Activated CD4-positive, alpha-beta T cell treated with anti-CD3 and anti-CD28 coated beads for 1 hour (primary cell): ENCODE measurements at places on chromosomes 16 and 17.

DNA sequence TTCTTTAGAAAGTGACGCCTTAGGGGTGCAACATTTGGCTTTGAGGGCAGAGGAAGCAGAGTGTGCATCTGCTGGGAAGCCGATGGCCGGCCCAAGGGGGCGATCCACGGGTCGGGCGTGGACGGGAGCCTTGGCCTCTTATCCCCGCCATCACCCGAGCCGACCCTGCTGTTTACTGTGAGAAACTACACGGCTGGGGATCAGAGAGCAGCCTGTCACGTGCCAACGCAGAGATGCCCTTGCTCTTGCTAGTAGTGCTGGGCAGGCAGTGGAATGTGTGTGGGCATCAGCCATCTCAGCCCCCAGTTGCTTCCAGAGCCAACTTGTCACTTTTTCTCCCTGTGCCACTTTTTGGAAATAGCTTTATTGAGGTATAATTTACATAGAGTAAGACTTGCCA, 26.7 kb upstream of the ITGB4 start:
- DNase-seq = no peak

- DNase-seq = no peak
Observed at GRCh38 chr17:45263477-45263860, 1.6 kb upstream of the SPATA32 start.

DNA sequence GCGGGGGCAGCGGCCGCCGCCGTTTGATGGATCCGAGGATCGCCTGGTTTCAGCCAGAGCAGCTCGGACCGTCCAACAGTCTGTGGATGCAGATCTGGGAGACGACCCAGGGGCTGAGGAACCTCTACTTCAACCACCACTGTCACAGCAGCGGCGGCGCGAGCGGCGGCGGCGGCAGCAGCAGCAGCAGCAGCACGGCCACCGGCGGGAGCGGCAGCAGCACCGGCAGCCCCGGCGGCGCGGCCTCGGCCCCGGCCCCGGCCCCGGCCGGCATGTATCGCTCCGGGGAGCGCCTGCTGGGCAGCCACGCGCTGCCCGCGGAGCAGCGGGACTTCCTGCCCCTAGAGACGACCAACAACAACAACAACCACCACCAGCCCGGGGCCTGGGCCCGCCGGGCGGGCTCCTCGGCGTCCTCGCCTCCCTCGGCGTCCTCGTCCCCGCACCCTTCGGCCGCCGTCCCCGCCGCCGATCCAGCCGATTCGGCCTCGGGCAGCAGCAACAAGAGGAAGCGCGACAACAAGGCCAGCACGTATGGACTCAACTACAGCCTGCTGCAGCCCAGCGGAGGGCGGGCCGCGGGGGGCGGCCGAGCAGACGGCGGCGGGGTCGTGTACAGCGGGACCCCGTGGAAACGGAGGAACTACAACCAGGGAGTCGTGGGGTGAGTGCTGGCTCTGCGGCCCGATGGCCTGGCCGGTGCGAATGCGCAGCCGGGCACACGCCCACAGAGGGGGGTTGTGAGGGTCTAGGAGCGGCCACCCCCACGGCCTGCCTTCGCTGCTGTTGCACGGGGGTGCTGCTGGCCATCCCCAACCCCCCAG, 702 bp downstream of the TENT4B start:
- no peak for DNase-seq

DNA sequence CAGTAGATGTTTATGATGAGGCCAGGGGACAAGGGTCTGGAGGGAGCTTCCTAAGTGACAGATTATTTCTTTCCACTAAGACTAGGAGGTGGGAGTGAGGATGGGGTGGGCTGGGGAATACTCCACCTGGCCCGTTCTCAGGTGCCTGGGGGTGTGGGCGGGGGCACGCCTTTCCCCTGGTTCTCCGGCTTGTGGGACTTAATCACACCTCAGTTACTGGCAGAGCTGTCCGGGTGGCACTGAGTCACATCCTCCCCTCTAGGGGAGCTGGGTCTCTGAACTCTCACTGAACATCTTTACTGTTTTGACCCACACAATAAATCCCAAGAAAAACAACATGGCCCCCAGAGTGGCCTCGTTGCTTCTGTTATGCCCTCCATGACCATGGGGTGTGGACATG, 332.8 kb downstream of the MAF start:
- no peak for DNase-seq

GRCh38 chr16:3115003-3115402, 2.6 kb downstream of the ZNF205 start:
- DNase-seq = no peak

GRCh38 chr17:17793378-17794214, 43.2 kb downstream of the SREBF1 start:
- no peak for DNase-seq

DNA sequence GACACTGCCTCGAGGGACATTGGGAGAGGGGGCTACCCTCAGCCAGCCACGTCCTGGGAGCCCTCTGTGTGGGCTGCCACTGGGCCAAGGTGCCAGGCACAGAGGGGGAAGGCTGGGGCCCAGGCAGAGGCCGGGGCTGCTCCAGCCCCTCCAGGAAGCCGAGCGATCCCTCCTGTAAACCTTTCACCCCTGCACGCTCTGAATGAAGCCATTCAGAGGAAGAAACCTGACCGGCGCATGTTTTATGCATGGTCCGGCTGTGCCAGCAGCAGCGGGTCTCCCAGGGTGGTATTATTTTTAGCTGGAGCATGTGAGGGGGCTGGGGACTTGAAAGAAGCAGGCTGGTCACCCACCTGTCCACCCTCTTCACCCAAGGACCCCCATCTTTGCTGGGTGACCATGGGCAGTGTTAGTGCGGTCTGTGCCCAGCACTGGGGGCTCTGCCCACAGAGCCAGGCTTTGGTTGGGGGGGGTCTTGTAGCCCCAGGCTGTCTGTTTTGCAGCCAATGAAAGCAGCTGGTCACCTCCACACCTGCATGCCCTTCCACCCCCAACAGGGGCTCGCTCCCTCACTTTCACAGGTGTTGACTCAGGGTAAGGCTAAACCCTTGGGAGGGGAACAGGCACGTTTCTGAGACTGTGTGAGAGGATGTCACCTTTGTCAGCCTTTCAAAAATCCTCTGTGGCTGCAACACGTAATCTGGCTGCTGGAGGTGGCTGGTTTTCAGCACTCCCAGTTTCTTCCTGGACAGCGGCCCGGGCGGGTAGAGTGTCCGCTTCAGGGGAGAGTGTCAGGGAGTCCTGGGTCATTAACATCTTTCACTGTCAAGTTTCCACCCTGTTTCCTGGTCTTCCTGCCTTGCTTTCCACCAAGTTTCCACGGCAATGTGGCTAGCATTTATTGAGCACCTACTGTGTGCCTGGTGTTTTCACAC, 77.1 kb upstream of the BRD7 start:
- no peak for DNase-seq

DNA sequence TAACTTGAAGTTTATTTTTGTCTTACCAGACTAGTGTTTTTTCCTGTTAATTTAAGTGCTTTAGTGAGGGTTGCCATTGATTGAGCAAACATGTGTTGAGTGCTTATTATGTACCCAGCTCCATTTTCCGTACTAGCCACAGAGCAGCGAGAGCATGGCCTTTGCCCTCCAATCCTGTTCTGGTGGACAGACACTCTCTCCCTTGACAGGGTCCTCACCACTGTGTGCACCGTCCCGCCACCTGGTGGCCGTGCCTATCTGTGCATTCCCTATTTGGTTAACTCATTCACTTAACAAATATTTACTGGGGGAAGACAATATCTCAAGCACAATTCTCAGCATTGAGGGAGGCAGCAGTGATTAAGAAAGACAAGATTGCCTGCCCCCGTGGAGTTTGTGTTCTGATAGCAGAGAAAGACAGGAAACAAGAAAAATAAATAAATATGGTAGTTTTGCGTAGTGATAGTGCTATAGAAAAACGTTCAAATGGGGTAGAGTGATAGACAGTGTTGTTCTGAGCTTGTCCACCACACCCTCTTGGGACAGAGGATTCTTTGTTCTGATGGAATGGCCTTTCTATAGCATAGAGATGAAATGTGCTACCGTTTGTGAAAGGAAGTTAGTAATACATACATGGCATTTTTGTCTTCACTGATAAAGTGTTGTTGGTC, 13.0 kb downstream of the CDH13 start:
- DNase-seq = no peak

DNA sequence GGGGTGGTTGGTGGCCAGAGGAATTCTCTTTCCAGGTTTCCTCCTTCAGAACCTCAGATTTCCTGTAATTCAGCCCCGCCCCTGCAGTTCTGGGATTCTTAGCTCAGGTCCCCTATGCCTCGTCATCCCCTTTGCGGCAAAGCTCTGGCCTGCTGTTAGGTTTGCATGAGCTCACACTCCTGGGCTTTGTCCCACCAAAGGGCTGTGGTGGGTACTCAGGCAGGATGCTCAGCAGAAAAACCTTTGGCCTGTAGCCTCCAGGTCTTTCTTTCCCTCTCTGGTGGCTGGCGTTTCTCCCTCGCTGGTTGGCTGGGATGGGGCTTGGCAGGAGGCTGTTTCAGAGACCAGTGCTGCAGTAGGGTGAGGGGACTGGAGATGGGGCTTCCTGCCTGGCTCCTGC, 9.6 kb upstream of the PLEKHG4 start:
- no peak for DNase-seq

DNA sequence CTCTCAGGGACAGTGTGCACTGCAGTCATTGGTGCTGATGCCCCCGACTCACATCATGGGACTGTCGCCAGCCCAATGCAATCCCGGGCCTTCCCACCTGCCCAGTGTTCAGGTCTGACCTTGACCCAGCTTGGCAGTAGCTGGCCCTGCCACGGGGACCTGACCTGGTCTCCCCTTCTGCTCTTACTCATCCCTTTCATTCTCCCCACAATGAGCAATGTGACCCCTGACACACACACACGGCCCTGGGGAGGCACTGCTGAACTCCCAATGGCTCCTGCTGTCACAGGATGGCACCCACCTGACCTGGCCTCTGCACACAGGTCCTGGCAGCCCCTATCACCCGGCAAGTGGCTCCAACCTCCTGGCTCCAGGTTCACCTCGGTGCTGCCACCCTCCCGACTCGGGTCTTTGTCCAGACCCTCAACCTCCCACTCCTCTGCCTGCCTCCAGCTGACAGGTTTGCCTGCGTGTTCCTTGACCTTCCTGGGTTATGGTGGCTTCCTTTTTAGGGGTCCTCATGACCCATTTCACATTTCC, 6.6 kb downstream of the CD300C start:
- DNase-seq = no peak

DNA sequence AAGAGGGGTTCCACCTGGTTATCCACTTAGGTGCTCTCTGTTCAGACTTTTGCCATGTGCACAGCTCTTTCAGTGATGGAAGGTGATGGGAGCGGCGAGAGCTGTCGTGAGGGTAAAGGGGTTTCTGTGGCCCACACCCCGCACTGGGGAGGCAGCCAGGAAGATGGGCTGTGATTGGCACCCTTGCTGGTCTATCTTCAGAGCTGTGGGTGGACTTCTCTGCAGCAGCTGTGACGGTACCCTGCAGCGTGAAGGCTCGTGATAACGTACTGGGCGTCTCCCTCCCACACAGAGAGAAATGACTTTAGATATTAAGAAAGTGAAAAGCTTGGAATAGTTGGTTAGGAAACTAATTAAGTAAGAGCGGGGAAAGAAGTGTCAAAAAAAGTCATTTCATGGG, 45.8 kb downstream of the MPRIP start:
- no peak for DNase-seq

DNA sequence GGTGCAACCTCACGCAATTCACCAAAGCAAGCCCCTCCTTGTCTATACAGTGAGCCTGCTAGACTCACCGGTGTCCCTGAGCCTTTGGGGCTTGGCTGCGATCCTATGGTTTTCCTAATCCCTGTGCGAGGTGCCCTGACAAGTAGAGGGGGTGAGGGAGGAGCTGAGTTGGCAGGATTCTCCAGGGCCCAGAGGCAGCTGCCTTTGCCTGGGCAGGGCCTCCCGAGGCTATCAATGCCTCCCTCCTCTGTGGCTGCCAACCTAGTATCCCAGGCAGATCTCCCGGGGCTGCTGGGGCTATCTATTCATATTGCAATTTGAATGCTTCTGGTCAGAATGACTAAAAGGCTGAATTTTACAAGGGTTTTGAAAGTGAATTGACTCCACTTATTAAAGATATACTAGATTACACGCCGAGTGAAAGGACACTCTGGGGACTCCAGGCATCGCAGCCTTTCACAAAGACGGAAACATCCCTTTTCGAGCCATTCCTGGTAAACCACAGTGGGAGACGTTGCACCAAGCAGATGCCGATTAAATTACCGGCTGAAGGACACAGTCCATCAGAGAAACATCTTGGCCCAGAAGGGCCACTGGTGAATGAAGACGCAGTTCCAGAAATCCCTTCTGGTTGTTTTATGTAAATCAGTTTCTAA, 11.3 kb upstream of the PITPNM3 start:
- no peak for DNase-seq
